ENCODE measurements at places on chromosomes 5 and 9.

DNA sequence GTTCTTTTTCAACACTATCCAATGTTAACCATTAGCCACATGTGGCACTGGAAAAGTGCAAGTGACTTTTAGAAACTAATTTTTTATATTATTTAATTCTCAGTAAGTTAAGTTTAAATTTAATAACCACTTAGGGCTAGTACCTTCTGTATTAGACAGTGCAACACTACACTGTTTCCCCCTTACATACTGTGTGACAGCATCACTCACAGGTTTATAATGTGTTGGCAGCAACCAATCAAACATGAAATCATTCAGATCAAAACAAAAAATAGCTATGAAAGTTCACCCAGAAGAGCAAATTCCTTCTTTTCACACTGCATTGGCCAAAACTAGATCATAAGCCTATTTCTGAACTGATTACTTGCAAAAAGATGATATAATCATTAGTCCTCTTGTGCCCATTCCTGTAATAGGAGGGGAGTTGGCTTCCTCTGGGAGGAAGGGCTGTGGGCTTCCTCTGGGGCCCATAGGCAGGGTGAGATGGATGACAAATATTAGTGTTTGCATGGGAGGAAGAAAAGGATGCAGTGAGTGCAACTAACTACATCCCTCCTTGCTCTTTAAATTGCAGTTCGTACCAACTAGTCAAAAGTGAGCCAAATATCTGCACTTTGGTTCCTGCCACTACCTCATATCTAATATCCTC lies 708.1 kb upstream of the RGMB start:
- H3K4me1 ChIP-seq = no peaks in the 10 kb centered on the region
- no peak overlapping the region for H3K27ac ChIP-seq
- H3K27me3 ChIP-seq = no peaks in the 10 kb centered on the region
- H3K4me3 ChIP-seq = no peak overlapping the region
- H3K36me3 ChIP-seq = no peaks in the 10 kb centered on the region
- DNase-seq = no peak

DNA sequence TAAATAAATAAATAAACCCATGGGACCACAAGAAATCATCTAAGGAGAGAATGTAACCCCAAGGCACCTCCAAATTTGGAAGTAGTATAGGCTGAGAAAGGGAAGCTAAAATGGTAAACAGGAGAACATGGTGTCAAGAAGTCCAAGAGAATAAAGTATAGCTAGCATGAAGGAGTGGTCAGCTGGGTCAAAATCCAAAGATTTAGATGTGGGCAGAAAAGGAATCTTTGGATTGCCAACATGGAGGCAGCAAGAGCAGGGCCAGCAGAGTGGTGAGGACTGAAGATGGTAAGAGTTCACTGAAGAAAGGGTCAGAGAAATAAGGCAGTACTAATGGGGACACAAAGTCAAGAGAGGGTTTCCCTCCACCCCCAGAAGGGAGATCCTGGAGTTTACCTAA lies 53.0 kb downstream of the TSSK1B start:
- H3K4me3 ChIP-seq = no peak overlapping the region
- H3K27me3 ChIP-seq = no peaks in the 10 kb centered on the region
- H3K36me3 ChIP-seq = no peaks in the 10 kb centered on the region

DNA sequence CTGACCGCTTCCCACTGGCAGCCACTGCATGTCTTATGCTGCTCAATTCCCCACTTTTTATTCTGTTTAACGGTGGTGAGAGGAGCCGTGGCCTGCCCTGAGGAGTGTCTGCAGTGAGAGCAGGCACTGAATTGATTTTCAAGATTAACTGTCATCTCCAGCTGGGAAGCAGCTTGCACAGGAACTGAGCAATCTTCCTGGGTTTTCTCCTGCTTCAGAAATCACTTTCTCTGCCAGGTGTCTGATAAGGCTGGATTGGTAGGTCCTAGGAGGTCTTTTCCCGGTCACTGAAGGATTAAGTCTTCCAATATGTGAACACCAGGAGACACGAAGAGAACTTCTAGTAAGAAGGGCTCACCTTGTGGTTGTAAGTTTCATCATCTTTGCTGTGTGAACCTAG lies 181.1 kb upstream of the RAD23B start:
- no peaks in the 10 kb centered on the region for H3K4me1 ChIP-seq
- no peak overlapping the region for H3K4me3 ChIP-seq
- H3K27ac ChIP-seq = no peak overlapping the region

DNA sequence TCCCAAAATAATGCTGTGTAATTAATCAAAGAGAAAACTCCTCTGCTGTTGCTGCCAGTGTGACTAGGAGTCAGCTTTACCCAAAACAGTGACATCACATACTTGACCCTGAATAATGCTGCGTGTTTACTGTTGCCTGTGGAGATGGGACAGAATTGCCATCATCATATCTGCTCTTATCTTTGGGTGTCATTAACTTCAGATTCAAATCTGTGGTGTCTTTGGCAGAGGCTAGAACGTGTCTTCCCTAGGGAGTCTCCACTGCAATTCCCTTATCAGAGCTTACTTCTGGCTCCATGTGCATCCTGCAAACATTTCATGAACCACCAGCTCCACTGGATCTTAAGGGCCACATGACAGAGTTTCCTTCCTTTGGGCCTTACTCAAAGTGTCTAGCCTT lies 88.9 kb upstream of the MRPS30 start:
- H3K4me1 ChIP-seq = no peaks in the 10 kb centered on the region
- H3K4me3 ChIP-seq = no peak overlapping the region
- DNase-seq = no peak
- no peaks in the 10 kb centered on the region for H3K27me3 ChIP-seq
- no peaks in the 10 kb centered on the region for H3K36me3 ChIP-seq

- H3K4me3 ChIP-seq = no peak overlapping the region
- no peaks in the 10 kb centered on the region for H3K4me1 ChIP-seq
- no peak for DNase-seq
- H3K27me3 ChIP-seq = no peaks in the 10 kb centered on the region
Observed at GRCh38 chr9:13550519-13550918, 271.0 kb upstream of the MPDZ start.

GRCh38 chr9:121636978-121637712 lies 14.3 kb upstream of the DAB2IP start:
- no peak overlapping the region for H3K27ac ChIP-seq
- no peaks in the 10 kb centered on the region for H3K36me3 ChIP-seq

DNA sequence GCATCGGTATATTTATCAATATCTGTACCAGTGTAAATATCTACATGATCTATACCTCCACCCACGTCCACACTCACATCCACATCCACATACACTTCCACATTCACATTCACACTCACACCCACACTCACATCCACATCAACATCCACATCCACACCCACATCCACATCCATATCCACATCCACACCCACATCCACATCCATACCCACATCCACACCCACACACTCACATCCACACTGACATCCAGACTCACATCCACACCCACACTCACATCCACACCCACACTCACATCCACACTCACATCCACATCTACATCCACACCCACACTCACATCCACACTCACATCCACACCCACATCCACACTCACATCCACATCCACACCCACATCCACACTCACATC lies 189.2 kb downstream of the IRX1 start:
- no peaks in the 10 kb centered on the region for H3K4me1 ChIP-seq
- H3K27ac ChIP-seq = no peak overlapping the region
- no peaks in the 10 kb centered on the region for H3K36me3 ChIP-seq
- H3K27me3 ChIP-seq = no peaks in the 10 kb centered on the region

GRCh38 chr9:2800394-2801179 lies 43.3 kb downstream of the PUM3 start:
- peaks cover 6% of the 10 kb centered on the region for H3K4me1 ChIP-seq
- H3K27ac ChIP-seq = peak overlapping the region; percentile 0
- no peaks in the 10 kb centered on the region for H3K27me3 ChIP-seq
- H3K4me3 ChIP-seq = no peak overlapping the region

DNA sequence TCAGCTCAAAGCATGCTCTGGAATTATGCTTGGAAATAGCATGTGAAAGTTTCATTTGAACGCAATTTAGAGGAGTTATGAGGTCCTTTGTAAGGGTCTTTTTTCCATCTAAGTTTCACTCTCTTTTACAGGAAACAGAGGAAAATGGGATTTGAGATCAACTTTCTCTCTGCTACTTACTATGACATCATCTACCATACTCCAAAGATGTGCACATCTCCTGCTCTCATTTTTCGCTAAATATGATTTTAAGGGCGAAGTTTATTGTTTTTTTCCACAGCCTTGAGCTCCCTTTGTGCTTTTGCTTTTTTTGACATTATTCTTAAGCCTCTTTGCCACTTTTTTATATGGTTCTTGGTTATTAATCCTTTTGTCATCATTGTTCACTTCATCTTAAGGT lies 125.6 kb downstream of the NNT start:
- no peak for DNase-seq
- no peaks in the 10 kb centered on the region for H3K4me1 ChIP-seq
- H3K4me3 ChIP-seq = no peak overlapping the region
- H3K36me3 ChIP-seq = no peaks in the 10 kb centered on the region
- no peak overlapping the region for H3K27ac ChIP-seq
- H3K27me3 ChIP-seq = no peaks in the 10 kb centered on the region

DNA sequence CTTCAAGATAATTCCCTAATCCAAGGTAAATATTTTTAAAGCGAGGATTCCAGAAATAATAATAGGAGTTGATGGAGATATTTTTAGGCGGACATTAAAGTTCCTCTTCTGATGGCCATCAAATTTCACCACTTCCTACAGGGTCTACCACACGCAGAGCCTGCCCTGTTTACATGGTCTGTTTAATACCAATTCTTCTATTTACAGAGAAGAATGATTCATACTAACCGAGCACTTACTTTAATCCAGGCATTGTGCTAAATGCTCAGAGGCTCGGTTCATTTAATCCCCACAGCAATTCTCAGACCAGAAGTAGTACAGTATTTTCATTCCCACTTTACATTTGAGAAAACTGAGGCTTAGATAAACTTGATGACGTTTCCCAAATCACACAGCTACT lies 3.0 kb upstream of the ITGA1 start:
- no peak overlapping the region for H3K4me3 ChIP-seq
- H3K27ac ChIP-seq = peak overlapping the region; percentile 30
- DNase-seq = no peak
- no peaks in the 10 kb centered on the region for H3K36me3 ChIP-seq
- H3K27me3 ChIP-seq = no peaks in the 10 kb centered on the region

DNA sequence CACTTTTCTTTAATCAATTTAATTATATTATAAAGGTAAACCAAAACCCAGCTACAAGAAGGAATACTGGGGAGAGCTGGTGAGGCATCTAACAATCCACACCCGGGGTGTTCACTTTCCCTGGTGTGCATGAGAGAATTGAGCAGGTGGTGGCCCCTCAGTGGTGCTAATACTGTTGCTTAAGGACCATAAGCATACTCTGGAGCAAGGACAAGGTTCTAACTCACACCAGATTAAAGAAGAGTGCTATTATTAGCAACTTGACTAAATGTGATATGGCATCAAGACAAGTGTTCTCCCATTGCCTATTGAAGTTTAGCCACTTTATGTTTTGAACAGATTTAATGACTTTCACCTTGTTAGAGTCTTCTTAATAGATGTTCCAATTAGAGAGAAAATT lies 8.8 kb downstream of the RGS7BP start:
- H3K4me3 ChIP-seq = no peak overlapping the region
- DNase-seq = no peak
- no peak overlapping the region for H3K27ac ChIP-seq
- H3K36me3 ChIP-seq = no peaks in the 10 kb centered on the region

GRCh38 chr9:91289244-91289643 lies 72.5 kb downstream of the AUH start:
- no peak for DNase-seq
- H3K4me3 ChIP-seq = no peak overlapping the region
- H3K36me3 ChIP-seq = peaks cover 20% of the 10 kb centered on the region
- H3K27ac ChIP-seq = no peak overlapping the region
- no peaks in the 10 kb centered on the region for H3K27me3 ChIP-seq

DNA sequence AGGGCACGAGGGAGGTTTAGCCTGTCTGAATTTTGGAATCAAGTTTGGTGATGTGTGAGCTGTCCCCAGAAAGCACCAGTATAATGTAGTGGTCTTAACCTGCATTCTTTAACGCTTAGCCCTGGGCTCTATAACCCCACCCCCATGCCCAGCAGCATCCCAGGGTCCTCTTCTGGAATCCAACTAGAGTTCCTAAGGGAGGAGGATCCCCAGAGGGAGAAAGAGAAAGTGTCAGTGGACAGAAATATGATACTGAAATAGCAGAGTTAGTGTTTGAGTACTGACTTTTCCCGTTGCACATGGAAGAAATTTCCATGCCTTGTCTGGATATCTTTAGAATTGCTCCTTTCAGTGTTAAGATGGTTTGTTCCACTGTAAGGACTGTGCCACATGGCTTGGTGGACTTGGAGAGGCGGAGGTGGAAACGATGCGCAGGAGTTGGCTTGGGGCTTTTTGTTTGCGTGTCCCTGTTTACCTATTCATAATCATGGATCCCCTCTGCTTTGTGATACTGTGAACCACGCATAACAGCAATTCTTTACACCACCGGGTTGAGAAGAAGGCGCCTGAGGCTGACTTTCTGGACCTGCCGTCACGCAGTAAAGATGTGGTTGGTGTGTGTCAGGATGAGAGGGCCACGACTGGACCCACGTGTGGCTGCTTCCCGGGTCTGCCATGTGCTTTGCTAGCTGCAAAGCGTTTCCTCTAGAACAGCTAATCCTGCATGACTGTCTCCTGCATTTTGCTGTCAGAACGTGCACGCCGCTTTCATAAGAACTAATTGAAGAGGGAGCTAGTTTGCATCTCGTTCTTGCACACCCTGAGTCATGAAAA lies 142.3 kb downstream of the SMARCA2 start:
- H3K27ac ChIP-seq = peak overlapping the region; percentile 74
- peak overlapping the region; percentile 66 for H3K4me3 ChIP-seq
- no peaks in the 10 kb centered on the region for H3K27me3 ChIP-seq
- H3K36me3 ChIP-seq = peaks cover 4% of the 10 kb centered on the region

DNA sequence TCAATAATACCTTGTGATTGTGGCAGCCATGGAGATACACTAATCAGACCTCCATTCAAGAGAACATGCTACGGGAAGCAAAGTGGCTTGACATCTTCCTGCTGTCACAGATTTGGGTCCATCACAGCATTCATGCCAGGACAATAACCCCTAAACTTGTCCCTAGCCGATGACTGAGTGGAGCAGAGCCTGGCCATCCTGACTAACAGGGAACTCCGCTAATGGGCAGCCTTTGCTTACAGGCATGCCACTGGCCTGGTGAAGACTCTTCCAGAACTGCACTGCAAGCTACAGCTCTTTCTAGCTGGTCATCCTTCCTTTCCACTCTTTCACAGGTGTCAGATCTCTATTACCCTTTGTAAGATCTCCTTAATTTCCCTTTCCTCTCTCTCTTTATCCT lies 16.0 kb downstream of the FAM174A start:
- no peaks in the 10 kb centered on the region for H3K4me1 ChIP-seq
- H3K27me3 ChIP-seq = no peaks in the 10 kb centered on the region
- no peaks in the 10 kb centered on the region for H3K36me3 ChIP-seq
- no peak overlapping the region for H3K4me3 ChIP-seq

- no peaks in the 10 kb centered on the region for H3K36me3 ChIP-seq
- no peak overlapping the region for H3K4me3 ChIP-seq
- no peaks in the 10 kb centered on the region for H3K27me3 ChIP-seq
- no peaks in the 10 kb centered on the region for H3K4me1 ChIP-seq
Observed at GRCh38 chr5:89072842-89073672, 190.1 kb upstream of the MEF2C start.

DNA sequence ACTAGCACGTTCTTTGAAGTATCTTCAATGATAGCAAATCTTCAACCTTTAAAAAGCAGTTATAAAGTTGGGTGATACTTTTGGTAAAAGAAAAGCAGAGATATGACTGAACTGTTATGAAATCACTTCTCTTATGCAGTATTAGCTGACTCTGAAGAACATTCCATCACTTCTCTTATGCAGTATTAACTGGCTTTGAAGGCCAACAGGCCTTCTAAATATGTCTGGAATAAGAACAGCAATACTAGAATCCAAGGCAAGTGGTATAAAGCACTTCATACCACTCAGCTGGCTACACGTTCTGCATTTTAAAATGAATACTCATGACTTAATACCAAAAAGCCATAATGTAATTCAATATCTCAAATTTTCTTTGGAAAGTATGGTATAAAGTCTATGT lies 17.3 kb downstream of the SKIC3 start:
- H3K27ac ChIP-seq = no peak overlapping the region
- H3K27me3 ChIP-seq = no peaks in the 10 kb centered on the region
- no peak overlapping the region for H3K4me3 ChIP-seq

Measured in ascending aorta (tissue), 2 donors.